ENCODE measurements at places on chromosomes 16 and 17.

GRCh38 chr17:55411463-55411855 lies 10.2 kb downstream of the MMD start:
- DNase-seq, result no peak

DNA sequence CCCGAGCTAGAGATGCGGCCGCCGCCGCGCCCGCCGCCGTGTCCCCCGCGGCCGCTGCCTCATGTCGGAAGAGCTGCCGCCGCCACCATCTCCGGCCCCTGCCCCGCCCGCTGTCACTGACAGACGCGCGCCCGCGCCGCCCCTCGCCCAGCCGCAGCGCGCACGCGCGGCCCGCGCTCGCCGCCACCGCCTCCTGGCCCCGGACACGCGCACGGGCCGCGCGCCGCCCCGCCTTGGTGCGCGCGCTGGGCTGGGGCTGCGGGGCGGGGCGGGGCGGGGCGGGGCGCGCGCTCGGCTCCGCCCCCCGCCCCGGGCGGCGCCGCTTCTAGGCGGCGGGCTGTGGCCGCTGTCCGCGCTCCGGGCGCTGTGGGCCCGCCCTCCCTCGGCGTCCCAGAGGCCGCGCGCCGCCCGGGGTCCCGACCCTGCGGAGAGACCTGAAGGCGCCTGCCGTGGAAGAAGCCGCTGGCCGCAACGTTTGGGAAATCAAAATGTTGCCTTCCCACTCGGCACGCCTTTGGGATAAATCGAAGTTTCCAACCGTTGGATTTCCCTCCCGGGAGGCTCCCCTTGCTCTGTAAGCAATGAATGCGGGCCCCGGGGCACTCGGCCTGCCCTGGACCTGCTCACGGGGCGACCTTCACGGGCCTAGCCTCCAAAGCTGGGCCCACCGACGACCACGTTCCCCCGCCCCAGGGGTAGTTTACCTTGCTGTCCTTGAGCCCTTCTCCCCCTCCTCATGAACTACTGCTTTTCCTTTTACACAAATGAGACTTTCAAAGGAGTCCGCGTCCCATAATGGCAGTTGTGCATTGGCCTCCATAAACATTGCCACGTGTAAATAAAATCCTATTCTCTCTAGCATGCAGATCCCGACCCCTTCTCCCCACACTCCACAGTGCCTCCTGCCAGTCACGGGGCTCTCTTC lies at the start of gene ADCY9:
ADCY9 (minus strand) TSS at position 118 of the 925 bp plus-strand sequence. CDS start 1,000 bp downstream, outside the sequence.
- DNase-seq, result peak; percentile 65

DNA sequence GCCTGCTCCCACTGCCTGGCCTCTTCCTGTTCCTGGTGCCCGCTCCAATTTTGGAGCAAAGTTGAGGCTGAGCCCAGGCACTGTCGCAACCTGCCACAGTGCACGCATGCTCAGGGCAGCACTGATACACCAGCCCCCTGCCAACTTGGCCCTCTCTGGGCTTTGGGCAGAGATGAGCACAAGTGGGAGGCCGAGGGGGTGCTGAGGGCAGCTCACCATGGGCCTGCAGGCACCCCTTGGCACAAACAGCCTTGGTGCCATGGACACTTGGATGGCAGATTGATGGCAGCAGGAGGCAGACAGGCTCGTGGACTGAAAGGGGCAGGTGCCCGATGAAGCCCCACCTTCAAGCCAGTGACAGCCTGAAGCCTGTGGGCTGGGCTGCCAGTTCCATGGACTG lies 42.9 kb downstream of the PIGL start:
- no peak for DNase-seq

- DNase-seq, result no peak
These were observed 182.2 kb upstream of the CPHXL start for GRCh38 chr16:75908331-75909117.

GRCh38 chr17:78781104-78781892 lies 775 bp downstream of the CYTH1 start:
- DNase-seq, result no peak

DNA sequence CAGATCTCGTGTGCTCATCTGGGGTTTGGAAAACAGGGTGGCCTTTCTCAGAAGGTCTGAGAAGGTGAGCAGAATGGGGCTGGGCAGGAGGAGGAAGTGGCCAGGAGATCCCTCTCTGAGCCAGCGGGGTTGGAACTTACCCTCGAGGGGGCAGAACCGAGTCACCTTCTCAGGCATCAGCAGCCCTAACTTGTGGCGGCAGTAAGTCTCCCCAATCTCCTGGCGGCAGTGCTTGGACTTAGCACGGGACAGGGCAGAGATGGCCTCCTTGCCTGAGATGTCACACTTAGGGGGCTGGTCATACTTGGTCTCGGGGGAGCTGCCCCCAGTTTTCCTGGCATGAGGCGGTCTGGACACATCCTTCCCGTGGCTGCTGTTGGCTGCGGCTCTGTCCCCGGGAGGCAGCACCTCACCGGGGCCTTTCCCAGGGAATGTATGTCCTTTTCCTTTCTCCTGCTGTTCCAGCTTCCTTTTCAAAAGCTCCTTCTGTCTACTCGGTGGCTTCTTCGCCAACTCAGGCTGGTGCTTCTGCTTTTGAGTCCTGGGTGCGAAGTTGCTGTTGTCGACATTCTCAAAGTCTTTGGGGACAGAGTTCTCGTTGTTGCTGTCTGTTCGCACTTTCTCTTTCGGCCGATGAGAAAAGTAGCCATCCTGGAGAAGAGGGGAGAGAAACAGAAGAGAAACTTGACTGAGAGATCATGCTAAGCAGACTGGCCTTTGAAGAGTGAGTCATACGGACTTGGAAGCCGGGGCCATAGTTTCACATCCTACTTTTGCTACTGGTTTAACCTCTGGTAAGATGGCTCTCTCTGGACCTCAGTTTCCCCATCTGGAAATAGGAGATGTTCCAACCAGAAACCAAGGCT lies 211.7 kb downstream of the XYLT1 start:
- DNase-seq, result no peak

GRCh38 chr16:27969574-27969973 lies 93.9 kb downstream of the GSG1L start:
- DNase-seq, result no peak

DNA sequence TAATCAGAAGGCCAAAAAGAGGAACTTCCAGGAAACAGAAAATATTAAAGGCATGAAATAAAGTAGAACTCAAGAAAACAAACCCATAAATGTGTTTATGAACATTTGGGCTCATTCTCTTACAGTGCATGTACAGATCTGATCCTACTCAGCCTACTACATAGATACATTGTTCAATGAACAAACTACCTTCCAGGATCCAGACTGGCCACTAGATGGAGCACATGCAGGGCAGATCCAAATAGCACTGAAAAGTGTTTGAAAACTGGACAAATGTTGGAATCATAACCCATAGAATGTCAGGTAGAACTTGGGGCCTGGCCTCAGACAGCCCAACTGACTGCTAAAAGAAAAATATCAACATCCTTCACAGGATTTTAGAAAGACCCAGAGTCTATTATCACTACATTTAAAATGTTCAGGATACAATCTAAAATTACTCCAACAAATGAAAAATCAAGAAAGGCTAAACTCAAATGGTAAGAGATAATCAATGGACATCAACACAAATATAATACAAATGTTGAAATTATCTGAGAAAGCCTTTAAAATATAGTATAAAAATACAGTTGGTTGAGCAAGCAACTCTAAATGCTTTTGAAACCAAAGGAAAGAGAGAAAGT lies 122.4 kb upstream of the NUDT7 start:
- DNase-seq, result no peak

DNA sequence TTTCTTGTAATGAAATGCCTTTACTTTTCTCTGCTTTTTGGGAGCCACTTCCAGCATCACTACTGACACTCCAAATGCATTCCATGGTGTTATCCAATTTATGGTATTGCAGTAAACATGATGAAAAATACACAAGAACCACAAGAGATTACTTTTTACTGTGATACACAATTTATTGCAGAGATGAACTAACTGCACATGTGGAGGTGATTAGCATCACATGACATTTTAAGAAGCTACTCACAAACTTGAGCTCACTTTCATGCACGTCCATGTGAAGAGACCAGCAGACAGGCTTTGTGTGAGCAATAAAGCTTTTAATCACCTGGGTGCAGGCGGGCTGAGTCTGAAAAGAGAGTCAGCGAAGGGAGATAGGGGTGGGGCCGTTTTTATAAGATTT lies 780.5 kb upstream of the GOT2 start:
- no peak for DNase-seq

DNA sequence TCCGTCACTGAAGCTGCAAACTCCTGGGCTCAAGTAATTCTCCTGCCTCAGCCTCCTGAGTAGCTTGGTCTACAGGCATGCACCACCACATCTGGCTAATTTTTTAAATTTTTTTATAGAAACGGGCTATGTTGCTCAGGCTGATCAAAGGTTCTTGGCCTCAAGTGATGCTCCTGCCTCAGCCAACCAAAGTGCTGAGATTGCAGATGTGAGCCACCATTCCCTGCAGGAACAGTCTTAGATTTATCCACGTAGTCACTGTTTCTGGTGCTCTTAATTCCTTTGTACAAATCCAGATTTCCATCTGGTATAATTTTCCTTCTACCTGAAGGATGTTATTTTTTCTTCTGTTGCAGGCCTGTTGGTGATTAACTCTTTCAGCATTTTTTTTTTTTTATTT lies 13.0 kb downstream of the SLC26A11 start:
- no peak for DNase-seq

GRCh38 chr16:14611660-14612059 lies 18.4 kb downstream of the PARN start:
- no peak for DNase-seq

DNA sequence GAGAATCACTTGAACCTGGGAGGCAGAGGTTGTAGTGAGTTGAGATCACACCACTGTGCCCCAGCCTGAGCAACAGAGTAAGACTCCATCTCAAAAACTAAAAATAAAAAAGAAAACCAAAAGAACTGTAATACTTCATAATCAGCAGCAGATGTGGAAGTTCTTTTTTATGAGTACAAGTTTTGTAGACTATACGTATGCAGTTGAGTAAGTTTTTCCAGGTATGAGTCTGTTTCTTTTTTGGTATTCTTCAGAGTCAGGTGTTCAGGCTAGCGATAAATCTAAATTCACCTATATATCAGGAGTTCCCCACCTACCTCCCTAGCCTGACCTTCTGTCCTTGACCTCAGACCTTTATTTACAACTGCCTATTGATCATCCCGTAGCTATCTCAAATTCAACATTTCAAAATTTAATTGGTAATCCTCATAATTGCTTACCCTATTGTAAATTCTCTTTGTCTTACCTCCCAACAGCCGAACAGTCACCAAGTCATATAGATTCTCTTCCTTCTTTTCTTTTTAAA lies 10.7 kb downstream of the DCTN5 start:
- no peak for DNase-seq

DNA sequence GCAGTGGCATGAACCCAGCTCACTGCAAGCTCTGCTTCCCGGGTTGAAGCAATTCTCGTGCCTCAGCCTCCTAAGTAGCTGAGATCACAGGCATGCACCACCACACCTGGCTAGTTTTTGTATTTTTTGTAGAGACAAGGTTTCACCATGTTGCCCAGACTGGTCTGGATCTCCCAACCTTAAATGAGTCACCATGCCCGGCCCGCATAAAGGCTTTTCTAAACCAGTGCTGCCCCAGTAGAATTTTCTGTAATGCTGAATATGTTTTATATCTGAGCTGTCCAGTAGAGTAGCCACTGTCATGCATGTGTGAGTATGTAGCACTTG lies 36.9 kb upstream of the WSB1 start:
- no peak for DNase-seq

GRCh38 chr17:74514632-74515334 lies 16.5 kb downstream of the CD300LB start:
- DNase-seq, result peak; percentile 13

GRCh38 chr16:2831203-2831602 lies 1.1 kb downstream of the ZG16B start:
- DNase-seq, result no peak

GRCh38 chr17:43349142-43349541 lies 49.7 kb upstream of the ARL4D start:
- no peak for DNase-seq

DNA sequence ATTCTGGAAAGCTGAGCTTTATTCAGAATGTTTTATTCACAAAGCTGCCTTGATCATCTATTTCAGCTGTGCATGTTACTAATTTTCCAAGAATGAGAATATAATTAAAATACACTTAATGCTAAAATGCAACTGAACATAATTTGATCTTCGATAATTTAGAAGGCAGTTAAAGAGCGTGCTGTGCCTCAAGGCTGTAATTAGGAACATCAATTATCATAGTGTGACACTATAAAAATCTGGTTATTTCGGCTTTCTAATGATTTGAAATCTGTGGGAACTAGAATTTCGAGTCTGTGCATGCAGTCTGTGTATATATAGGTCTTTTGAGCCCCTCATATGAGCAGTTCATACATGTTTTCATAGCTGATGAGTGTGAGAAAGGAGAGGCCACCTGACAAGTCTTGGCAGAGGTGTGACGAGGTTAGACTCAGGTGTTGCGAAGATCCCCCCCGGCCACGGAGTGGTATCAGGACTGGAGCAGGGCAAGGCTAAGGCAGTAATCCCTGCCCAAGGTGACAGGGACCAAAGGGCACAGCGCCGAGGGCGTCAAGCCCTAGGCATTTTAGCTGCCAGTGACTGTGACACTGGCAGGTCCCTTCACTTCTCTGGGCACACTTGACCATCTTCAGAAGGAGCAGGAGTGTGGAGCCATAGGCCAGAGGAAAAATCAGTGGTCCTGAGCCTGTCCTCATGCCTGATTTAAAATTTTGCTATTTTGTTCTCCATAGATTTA lies 328.5 kb downstream of the SNX29 start:
- DNase-seq, result no peak

- no peak for DNase-seq
These were observed 513 bp upstream of the TBX21 start for GRCh38 chr17:47732399-47733046.

DNA sequence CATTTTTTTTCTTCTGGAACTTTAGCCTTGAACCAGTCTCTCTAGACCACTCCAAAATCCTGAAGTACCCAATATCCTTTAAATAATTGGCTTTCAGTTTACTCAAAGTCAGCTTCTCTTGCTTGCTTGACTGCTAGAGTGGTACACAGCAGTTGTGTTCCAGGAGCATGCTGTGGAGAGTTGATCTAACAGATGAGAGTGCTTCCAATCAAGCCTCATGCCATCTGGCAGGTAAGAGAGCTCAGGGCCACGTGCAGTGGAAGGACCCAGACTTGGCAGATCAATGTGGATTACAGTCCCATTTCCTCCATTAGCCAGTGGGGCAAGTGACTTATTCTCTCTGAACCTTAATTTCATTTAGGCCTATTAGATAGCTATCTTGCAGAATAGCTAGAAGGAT lies 15.7 kb downstream of the CNEP1R1 start:
- DNase-seq, result no peak

GRCh38 chr16:81923296-81923695 lies 88.0 kb downstream of the SDR42E1 start:
- no peak for DNase-seq

DNA sequence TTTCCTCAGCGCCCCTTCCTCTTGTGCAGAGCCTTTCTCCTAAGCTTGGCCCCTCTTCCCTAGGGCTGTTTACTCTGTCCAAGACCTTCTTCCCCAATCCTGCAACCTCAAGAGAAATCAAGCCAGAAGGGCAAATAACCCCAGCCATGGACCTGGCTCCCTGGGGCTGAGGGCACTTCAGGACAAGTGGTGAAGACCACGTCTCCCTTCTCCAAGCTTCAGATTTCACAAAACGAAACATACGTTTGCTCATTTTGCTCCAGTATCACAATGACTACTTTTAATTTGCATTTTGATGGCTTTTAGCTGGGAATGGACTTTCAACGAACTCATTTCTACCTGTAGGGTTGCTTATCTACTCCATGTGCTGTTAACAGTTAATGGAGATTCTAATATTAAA lies 139.8 kb upstream of the CACNG5 start:
- no peak for DNase-seq
